Sciatic nerve (tissue), 2 donors: ENCODE measurements at places on chromosomes 4 and X.

DNA sequence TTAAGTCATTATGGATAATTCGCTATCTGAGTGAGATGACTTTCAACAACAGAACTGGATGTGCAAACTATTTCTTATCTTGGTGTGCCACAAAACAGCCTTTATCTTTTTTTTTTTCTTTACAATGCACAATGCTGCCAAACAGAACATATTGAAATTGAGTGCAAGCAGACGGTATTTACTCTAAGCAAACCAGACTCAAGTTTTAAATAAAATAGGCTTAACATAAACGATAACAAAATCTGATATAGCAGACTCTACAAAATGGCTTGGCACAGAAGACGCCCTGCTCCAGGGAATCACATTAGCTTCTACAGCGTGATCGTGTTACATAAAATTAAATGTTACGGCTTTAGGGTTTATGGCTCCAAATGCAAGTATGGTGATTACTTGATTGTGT, 9.6 kb upstream of the STK32B start:
- DNase-seq = no peak

DNA sequence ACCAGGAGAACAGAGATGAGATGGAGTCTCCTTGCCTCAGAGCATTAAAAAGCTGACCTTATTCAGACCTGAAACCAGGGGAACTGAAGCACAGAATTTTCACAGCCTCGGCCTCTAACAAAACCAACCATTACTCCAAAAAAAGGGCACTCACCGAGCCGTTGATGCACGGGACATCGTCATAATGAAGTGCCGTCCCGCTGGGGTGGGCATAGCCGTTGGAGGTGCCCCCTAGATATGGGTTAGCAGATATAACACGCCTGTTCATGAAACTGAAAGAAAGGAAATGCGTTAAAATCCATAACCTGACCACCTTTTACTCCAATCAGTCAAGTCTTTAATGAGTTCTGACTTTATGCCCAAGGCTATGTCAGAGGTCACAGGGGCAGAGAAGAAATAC, 153.6 kb downstream of the AFAP1 start:
- DNase-seq = no peak

- no peak for DNase-seq
These were observed 309.4 kb downstream of the ARHGAP24 start for GRCh38 chr4:85784348-85784747.

DNA sequence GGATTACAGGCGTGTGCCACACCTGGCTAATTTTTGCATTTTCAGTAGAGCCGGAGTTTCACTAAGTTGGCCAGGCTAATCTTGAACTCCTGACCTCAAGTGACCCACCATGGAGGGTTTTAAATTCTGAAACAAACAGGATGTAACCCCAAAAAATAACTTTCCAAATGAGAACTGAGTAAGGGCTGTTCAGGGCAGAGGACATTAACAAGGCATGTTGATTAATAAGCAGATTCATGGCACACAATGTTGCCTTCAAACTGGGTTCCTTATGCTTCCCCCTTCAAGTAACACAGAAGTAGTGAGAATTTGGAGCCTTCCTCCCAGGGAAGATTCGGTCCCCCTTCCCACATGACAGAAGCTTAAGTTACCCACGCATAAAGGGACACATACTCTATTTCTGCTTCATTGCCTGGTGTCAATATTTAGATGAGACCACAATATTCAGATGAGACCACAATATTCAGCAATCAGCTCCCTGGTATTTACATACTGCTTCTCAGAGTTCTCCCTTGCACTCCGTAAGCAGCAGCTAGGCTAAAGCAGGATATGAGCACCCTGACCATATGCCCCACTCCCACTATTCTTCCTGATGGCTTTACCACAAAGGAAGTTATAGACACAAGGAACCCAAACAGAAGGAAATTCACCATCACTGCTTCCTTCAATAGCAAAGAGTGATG, 21.4 kb downstream of the GRSF1 start:
- no peak for DNase-seq

- no peak for DNase-seq
These were observed 122.3 kb upstream of the TMEM164 start for GRCh38 chrX:109880629-109881028.

GRCh38 chrX:48493890-48494364, 14.9 kb upstream of the PORCN start:
- DNase-seq = no peak

GRCh38 chr4:188869581-188869980, 730.3 kb downstream of the TRIML1 start:
- no peak for DNase-seq
